ENCODE measurements at places on chromosomes 12 and 14.

DNA sequence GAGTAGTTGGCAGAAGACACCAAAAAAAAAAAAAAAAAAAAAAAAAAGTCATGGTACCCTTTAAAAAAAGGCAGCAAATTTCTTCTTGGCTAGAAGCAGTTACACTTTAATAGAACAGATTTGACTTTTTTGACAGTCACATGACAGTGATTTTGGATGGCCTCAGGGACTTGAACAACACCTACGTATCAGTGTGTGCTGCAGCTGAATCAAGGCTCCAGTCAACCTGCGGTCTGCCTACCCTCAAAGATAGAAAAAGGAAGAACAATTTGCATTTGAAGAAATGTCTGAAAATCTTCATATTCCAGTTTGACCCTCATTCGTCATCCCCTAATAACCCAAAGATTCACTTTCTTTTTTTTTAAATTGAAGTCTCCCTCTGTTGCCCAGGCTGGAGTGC is 53.9 kb downstream of the MDM2 start:
- no peak for DNase-seq

DNA sequence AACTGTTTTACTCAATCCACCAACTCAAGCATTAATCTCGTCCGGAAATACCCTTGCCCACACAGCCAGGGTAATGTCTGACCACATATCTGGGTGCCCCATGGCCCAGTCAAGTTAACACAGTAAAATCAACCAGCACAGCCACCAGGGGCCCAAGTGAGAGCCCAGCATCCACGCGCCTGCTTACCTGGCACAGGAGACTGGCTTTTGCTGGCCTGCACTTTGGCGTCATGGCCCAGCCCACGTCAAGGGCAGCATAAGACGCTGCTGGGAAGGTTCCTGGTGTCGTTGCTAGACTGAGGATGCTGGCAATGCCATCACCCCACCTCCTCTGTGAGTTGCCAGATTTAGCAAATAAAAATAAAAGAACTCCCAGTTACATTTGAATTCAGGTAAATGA is 53.6 kb upstream of the BCL11B start:
- no peak for DNase-seq

GRCh38 chr14:49621114-49621881 is 699 bp downstream of the MGAT2 start:
- DNase-seq, result peak; percentile 87

- DNase-seq, result peak; percentile 3
Measured at GRCh38 chr14:97120611-97121031, 323.4 kb downstream of the VRK1 start.

- DNase-seq, result peak; percentile 25
Measured at GRCh38 chr12:88241862-88242570, 99.9 kb downstream of the TMTC3 start.

DNA sequence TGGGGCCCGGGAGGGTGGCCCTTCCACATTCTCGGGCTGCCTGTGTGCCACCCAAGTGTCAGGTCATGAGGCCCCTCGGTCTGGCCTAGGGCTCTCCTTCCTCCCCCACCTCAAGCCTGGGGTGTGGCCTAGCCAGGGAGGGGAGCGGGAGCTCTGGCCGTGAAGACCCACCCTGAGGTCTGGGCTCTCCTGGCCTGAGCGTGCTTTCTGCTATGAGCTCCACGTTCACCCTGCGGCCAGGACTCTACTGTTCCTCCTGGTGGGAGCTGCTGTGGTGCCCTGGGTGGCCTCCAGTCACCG is 12.0 kb downstream of the PACS2 start:
- DNase-seq, result no peak

DNA sequence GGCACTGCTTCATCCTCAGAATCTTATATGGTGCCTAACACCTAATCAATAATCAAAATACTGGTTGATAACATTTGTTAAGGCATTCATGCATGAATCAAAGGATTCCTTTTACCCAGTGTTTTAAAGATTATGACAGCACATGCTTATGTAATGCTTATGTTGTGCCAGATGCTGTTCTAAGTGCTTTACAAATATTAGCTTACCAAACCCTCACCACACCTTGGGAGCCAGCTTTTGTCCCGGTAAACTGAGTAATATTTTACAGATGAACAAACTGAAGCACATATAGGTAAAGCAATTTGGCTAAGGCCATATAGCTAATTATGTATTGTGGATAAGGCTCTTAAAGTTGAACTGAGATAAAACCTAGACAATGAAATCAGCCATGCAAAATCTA is 209.2 kb downstream of the ALX1 start:
- no peak for DNase-seq

DNA sequence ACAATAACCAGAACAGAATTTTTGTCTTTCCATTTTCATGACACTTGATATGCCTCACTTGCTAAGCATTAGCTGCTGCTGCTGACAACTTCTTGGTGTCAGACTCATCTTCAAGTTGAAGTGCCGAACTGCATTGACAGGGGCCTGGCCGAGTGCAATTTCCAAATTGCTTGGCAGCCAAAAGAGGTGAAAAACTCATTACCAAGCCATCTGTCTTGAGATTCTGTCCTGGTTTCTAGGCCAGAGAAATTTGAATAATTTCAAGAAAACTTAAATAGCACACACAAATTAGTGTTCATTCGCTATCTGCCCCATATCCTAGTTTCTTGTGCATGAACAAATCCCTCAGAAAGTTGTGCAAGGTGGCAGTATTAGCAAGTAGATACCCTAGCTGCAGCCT is 165.3 kb upstream of the RASSF8 start:
- DNase-seq, result no peak

- no peak for DNase-seq
Measured at GRCh38 chr14:55194656-55195355, 3.4 kb upstream of the DLGAP5 start.

- DNase-seq, result no peak
Measured at GRCh38 chr12:48811437-48812090, 6.7 kb upstream of the CACNB3 start.
